Activated B cell treated with CpG ODN at 0.5 μM for 24 hours (primary cell): ENCODE measurements at places on chromosomes 3 and 15. TPM values are rescaled to one million over a fixed set of nuclear protein-coding genes. Genes with fewer than 3 reads are reported as not detected.
A peak's percentile ranks its signal among the peaks of the same experiment; 100 is the strongest.

DNA sequence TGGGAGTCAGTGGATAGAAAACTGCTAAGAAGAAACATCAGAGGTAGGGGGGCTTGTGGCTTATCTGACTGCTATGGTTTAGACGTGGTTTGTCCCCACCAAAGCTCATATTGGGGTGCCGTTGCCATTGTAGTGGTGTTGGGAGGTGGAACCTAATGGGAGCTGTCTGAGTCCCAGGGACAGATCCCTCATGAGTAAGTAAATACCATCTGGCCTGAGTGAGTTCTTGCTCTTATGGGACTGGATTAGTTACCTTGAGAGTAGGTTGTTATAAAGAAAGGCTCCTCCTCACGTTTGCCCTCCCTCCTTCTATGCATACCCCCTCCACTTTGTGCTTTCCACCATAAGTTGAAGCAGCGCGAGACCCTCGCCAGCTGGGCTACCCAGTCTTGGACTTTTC, 53.4 kb upstream of the VILL start:
- DNase-seq, result no peak

Gene SLC12A1
- total RNA-seq, result not detected in 2 replicates

GRCh38 chr15:101014921-101015841, 96.0 kb downstream of the LRRK1 start:
- peak; percentile 49 for DNase-seq

- DNase-seq, result no peak
Observed at GRCh38 chr3:66269411-66269810, 48.6 kb downstream of the SLC25A26 start.

DNA sequence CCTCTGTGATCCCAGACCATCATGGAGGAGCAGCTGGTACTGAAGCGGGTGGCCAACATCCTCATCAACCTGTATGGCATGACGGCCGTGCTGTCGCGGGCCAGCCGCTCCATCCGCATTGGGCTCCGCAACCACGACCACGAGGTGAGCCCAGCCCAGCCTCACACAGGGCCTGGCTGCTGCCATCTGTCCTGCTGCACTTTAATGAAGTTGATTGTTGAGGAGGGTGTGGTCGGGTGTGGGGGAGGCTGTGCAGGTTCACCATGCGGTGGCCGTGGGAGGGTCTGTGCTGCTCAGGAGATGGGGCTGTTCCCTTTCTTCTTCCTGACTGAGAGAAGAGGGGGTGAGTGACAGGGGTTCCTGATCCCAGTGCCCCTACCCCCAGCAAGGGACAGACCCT, 30.6 kb downstream of the ACAD9 start:
- DNase-seq, result no peak

GRCh38 chr15:78405336-78405924, 32.6 kb upstream of the IREB2 start:
- DNase-seq, result no peak

- no peak for DNase-seq
Observed at GRCh38 chr15:87710406-87710805, 546.1 kb downstream of the NTRK3 start.

Gene ALDH1A3
- not detected in 2 replicates for total RNA-seq

- peak; percentile 55 for DNase-seq
Observed at GRCh38 chr3:50674349-50675178, at the start of gene DOCK3. Gene DOCK3 (plus strand): TSS chr3:50674927. CDS start chr3:50675264, 337 bp downstream.
